ENCODE measurements at places on chromosomes 4 and X.

GRCh38 chrX:40996886-40997530 is 88.2 kb upstream of the USP9X start:
- peak; percentile 25 for DNase-seq

DNA sequence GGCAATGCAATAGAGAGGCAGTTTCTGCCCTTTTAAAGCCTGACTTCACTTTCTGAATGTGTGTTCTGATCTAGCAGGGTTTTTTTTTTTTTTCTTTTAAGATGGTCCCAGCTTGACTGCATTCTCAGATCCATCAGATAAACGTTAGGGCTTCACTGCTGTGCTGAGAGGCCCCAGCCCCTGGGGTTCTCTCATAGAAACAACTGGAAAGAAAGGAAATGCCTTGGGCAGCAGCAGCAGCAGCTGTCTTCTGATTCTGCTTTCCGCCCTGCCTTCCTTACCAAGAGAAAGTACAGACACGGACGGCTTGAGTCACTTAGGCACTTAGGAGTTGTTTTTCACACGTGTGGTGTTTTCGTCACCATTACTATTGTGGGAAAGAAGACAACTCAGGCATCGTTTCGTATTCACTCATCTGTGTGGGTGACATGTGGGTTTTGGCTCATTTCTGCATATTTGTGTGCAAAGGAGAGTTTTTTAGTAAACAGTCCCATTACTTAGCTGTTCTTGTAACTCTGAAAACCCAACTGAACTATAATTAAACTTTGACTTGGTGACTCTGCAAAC is 172.0 kb downstream of the PTTG2 start:
- peak; percentile 87 for DNase-seq

- no peak for DNase-seq
Measured at GRCh38 chr4:152245680-152246079, 290.2 kb downstream of the FBXW7 start.

GRCh38 chr4:61771056-61771455 is 570.9 kb downstream of the ADGRL3 start:
- no peak for DNase-seq

DNA sequence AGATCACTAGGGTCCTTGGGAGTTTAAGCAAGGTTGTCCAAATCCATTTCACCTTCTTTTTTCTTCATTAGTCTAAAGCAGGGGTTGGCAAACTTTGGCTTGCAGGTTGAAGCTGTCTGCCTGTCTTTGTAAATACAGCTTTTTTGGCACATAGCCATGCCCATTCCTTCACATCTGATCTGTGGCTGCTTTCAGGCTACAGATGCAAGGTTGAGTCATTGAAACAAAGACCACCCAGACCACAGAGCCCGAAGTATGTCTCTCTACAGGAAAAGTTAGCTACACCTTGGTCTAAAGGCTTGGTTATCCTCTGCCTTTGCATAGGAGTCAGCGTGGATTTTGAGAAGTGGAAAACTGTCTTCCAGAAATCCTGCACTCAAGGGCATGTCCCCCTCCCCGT is 238.1 kb upstream of the STS start:
- DNase-seq: no peak

- peak; percentile 59 for DNase-seq
Measured at GRCh38 chr4:73891739-73892405, 22.7 kb downstream of the CXCL1 start.

GRCh38 chrX:54978448-54978847 is 15.5 kb downstream of the PFKFB1 start:
- DNase-seq: no peak

DNA sequence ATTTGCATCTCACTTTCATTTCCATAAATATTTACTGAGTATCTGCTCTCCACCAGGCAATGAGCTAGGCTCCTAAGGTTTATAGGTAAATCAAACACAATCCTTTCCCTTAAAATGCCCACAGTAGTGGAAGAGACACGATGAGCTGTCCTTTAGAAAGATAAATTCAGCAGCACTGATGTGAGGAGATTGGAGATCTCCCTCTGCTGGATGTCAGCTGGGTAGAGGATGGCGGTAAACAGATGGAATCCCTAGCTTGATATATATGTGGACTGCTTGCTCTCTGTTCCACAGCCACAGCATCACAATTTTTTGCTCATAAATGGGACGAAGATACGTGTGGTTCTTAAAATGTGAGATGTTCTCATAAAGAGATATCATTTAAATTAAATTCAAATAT is 216.4 kb upstream of the RASGEF1B start:
- DNase-seq: no peak

GRCh38 chrX:38986586-38986985 is 185.3 kb downstream of the MID1IP1 start:
- DNase-seq: no peak

DNA sequence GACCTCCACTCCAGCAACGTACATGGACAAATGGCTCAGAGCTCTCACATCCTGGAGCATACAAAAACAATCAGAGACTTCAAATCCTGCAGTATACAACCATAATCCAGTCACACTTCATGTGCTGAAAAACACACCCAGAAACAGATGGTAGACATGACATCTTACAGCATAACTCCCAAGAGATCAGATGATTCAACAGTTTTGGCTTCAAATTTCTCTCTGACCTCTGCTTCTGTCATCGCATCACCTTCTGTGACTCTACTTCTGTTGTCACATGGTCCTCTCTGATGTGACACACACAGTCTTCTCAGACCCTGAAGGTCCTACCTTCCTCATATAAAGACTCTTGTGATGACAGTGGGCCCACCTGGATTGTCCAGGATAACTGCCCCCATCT is 18.5 kb downstream of the SUV39H1 start:
- peak; percentile 44 for DNase-seq

GRCh38 chrX:10617999-10618351 is 2.4 kb downstream of the MID1 start:
- DNase-seq: no peak

- no peak for DNase-seq
Measured at GRCh38 chr4:140666889-140667614, 89.1 kb downstream of the TBC1D9 start.

DNA sequence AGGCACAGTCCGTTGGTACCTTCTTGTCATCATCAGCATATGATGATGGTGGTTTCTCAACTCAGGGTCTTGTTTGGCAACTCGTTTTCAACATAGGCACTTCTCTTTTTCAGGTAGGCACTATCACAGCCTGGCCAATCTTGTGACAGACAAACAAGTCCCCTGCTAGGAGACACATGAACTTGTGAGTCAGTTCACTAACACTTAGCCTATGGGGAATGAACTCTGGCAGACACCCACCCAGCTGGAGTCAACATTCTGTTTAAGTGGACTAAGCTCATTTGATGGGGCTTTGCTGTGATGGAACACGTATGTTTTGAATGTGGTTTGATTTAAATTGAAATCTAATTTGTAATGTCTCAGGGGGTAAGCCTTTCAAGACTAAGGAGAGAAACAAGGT is 100.7 kb upstream of the MAMLD1 start:
- DNase-seq: no peak

GRCh38 chr4:24801136-24801855 is 5.9 kb downstream of the SOD3 start:
- DNase-seq: no peak

- DNase-seq: no peak
Measured at GRCh38 chr4:146637621-146638332, 916 bp upstream of the POU4F2 start.

DNA sequence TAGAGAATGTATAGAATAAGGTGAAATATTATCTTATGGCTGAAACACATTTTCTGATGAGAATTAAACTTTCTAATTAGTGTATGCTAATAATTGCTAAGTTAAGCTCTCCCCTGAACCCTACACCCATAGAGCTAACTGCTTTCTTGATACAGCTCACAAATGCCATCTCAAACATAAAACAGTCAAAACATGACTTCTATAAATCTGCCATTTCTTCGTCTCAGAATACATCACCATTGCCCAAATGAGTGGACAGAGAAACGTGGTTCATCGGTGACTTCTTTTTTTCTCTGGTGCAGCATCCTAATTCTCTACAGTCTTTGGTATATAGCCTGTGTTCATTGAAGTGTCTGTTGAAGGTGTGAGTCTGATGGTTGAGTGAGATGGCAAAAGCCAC is 554.6 kb downstream of the NLGN4X start:
- no peak for DNase-seq

DNA sequence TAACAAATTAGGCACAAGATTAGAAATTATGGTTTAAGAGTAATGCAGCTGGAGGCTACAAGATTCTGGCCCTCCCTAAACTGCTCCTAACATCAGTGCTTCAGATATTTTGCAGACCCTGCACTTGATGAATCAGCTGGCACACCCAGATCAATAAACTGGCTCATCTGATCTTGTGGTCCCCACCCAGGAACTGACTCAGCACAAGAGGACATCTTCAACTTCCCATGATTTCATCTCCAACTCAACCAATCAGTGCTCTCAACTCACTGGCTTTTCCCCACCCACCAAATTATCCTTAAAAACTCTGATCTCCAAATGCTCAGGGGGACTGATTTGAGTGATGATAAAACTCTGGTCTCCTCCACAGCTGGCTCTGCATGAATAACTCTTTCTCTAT is 21.7 kb upstream of the TMEM33 start:
- DNase-seq: no peak

GRCh38 chr4:118154649-118155048 is 120.4 kb downstream of the NDST3 start:
- DNase-seq: peak; percentile 12

DNA sequence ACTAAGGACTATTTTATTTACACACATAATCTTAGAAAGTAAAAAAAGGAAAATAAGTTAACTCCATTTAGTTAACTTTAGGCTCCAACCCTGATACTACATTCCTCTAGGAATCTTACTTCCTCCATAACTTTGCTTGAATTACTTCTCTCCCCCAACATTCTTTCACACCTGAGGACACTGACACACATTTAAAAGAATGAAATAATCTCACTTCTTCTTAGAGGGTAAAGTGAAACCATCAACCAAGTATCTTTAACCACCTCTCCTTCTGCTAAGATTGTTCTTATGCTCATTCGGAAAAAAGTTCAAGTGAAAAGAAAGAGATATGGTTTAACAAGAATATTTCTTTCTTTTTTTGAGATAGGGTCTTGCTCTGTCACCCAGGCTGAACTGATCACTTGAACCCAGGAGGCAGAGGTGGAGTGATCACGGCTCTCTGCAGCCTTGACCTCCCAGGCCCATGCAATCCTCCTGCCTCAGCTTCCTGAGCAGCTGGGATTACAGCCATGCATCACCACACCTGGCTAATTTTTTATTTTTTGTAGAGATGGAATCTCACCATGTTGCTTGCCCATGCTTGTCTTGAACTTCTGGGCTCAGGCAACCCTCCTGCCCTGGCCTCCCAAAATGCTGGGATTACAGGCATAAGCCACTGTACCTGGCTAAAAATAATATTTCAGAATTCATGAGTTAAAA is 28.5 kb downstream of the SLC25A4 start:
- DNase-seq: no peak

GRCh38 chr4:148044912-148045352 is 313.0 kb downstream of the ARHGAP10 start:
- no peak for DNase-seq

GRCh38 chr4:140707325-140707724 is 48.9 kb downstream of the TBC1D9 start:
- no peak for DNase-seq

DNA sequence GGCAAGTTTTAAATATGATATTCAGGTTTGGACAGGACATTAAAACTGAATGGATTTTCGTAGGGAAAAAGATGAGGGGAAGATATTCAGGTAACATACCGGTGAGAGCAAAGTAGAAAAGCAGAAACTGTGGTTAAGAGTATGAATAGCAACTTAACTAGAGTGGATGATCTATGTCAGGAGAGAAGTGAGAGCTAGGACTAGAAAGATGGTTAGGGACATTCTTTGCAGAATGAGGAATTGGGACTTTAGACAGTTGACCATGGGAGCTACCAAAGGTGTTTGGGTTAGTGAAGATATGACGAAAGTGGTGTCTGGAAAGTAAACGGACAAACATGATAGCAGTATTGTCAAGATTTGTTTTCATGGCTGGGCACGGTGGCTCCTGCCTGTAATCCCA is 45.2 kb downstream of the ANXA5 start:
- no peak for DNase-seq

GRCh38 chr4:74451214-74451661 is 6.3 kb downstream of the AREG start:
- DNase-seq: peak; percentile 34

GRCh38 chr4:8737075-8737474 is 134.6 kb downstream of the HMX1 start:
- no peak for DNase-seq

- no peak for DNase-seq
Measured at GRCh38 chr4:171281359-171281758, 531.8 kb upstream of the GALNTL6 start.

GRCh38 chrX:50072110-50072509 is 128.7 kb downstream of the AKAP4 start:
- no peak for DNase-seq

- no peak for DNase-seq
Measured at GRCh38 chr4:39834269-39834668, 136.3 kb downstream of the UBE2K start.

GRCh38 chrX:24965372-24965771 is 50.4 kb downstream of the ARX start:
- no peak for DNase-seq

DNA sequence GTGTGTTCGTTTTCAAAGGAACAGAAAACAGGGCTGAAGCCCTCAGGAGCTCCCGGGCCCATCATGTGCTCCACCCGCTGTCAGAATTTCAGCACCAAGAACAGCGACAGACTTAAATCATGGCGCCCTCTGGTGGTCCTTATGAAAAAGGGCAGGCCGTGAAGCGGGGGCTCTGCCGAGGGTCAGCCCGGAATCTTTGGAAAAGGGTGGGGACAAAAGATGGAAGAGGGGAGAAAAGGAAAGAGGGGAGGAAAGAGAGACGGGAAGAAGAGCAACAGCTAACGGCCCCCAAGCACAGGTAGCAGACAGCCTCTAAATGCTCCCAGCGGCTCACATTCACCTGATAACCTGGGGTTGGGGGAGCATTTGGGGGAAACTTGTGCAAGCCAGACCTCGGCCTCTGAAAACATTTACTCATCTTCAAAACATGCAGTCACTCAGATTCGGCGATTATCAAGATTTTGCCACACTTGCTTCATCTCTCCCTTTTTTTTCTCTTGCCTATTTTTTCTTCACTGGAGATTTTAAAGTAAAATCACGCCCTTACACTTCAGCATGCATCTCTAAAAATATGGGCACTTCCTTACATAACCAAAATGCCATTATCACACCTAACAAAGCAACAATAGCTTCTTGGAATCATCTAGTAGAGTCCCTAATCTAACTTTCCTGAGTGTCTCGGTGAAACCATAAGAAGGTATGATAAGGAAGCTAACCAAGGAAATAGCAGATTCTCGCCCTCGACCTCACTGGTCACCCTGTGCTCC is 28.1 kb upstream of the MAN2B2 start:
- peak; percentile 86 for DNase-seq

DNA sequence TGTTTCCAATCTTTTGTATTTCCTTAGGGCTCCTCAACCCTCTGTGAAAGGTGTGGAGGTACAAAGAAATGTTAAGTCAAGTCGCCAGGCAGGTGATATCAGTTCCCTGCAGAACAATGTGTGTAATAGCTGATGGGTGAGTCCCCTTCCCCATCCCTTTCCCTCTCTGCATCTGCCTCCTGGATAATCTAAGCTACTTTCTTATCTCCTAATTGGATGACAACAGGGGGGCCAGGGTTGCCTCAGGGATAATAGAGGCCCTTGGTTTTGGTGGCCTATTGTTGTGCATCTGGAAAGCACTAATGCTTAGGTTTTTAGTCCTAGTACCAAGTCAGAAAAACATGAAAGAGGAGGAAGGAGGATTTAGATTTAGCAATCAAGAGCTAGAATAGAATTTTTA is 29.1 kb downstream of the MAGED1 start:
- DNase-seq: no peak

GRCh38 chr4:81495345-81495744 is 23.6 kb upstream of the RASGEF1B start:
- no peak for DNase-seq

GRCh38 chrX:110001740-110002299 is 1.1 kb upstream of the TMEM164 start:
- DNase-seq: no peak
